ENCODE measurements at places on chromosomes 4 and X.

DNA sequence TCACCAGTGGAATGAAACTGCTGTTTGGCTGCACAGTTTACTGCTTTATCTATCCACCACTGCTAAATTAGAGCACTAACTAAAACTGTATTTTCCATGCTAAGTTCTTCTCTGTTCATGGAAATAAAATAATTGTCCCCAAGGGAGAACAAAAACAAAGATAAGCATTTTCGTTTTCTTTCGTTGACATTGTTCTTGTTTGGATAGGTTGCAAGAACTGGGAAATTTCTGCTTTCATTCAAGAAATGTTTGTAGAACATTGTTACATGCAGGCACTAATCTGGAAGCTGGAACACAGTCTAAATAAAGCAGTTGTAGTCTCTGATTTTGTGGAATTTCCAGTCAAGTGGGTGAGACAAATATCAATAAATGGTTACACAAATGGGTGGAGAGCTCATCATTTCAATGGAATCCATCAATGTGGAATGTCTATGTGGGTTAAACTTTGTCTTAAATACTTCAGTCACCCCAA lies 5.8 kb upstream of the CXCL8 start:
- DNase-seq: no peak

GRCh38 chr4:84491481-84491880 lies 7.6 kb downstream of the NKX6-1 start:
- DNase-seq: no peak

GRCh38 chr4:114558446-114559020 lies 40.1 kb upstream of the UGT8 start:
- DNase-seq: no peak

DNA sequence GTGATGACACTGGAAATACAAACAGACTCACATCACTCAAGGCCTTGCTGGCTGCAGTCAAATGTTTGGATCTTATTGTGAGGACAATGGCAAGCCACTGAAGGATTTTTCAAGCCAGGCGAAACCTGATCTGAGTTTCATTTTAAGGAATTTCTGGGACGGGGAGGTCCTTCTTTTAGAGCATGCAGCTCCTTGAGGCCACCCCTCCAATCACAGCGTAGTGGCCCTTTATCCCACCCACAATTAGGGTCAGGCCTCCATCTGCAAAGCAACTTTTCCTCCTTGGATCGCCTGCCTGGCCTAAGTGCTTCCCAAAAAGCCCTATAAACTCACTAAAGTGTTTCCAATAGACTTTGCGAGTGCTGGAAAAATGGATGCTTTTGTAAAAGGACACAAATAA lies 115.5 kb downstream of the EFHC2 start:
- no peak for DNase-seq

Measured in AG09309 (cell line).